ENCODE measurements at places on chromosomes 11 and 22. TPM values are rescaled to one million over a fixed set of nuclear protein-coding genes. Genes with fewer than 3 reads are reported as not detected.

Gene HORMAD2
- total RNA-seq: 1.0 TPM

Gene DNHD1
- 2.5 TPM for total RNA-seq

Gene GAL
- total RNA-seq: not detected

Gene ART5
- not detected for total RNA-seq

Gene VSTM5
- 0.70 TPM for total RNA-seq

Gene OR10G6
- not detected for total RNA-seq
